ENCODE measurements at places on chromosomes 16 and 17.

DNA sequence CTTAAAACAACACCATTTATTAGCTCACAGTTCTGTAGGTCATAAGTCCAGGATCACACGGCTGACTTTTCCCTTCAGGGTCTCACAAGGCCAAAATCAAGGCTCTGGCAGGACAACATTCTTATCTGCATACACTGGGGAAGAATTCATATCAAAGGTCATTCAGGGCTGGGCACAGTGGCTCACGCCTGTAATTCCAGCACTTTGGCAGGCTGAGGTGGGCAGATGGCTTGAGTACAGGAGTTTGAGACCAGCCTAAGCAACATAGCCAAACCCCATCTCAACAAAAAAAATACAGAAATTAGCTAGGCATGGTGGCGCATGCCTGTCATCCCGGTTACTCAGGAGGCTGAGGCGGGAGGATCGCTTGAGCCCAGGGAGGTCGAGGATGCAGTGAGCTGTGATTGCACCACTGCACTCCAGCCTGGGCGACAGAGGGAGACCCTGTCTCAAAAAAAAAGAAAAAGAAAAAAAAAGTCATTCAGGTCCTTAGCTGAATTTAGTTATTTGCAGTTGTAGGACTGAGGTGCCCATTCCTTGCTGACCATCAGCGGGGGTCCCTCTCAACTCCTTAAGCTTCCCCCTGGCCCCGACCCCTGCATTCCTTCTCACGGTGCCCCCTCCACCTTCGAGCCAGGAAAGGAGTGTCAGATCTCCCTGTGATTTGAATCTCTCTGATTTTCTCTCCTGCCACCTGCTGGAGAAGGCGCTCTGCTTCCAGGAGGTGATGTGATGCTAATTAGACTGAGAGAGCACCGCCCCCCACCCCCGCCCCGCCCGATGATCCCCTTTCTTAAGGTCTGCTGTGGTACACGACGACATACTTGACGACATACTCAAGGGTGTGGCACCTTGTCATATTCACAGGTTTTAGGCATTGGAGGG lies 91.8 kb upstream of the CLEC18A start:
- no peak for DNase-seq

DNA sequence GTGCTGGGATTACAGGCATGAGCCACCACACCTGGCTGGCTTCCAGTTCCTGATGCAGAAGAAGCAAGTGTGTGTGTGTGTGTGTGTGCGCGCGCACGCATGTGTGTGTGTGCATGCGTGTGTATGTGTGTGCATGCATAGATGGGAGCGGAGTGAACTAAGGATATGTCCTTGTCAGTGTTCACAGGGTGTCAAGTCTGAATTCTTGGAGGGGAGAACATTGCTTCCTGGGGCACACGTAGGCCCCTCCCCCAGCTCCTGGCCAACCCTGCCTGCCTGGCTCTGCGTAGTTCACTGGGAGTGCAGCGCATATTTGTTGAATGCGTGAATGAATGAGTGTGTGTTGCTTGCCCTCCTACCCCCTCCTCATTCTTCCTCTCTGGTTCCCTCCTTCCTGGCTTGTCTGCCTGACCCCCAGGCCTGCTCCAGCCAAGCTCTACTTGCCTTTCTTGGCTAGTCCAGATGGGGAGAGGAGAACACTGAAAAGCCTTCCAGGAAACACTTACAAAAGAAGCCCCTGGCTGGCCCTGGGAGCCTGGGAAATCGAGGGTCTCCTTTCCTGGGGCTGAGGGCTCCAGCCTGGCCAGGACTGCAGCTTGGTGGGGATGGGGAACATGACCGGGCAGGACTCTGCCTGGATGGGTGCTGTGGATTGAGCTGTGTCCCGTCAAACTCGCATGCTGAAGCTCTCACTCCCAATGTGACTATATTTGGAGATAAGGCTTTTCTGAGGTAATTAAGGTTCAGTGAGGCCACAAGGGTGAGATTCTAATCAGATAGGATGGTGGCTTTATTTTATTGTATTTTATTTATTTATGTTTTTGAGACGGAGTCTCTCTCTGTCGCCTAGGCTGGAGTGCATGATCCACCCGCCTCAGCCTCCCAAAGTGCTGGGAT lies 27.9 kb downstream of the IGFBP4 start:
- DNase-seq: no peak

- DNase-seq: no peak
Measured at GRCh38 chr17:31511195-31511578, 119.7 kb downstream of the RAB11FIP4 start.

DNA sequence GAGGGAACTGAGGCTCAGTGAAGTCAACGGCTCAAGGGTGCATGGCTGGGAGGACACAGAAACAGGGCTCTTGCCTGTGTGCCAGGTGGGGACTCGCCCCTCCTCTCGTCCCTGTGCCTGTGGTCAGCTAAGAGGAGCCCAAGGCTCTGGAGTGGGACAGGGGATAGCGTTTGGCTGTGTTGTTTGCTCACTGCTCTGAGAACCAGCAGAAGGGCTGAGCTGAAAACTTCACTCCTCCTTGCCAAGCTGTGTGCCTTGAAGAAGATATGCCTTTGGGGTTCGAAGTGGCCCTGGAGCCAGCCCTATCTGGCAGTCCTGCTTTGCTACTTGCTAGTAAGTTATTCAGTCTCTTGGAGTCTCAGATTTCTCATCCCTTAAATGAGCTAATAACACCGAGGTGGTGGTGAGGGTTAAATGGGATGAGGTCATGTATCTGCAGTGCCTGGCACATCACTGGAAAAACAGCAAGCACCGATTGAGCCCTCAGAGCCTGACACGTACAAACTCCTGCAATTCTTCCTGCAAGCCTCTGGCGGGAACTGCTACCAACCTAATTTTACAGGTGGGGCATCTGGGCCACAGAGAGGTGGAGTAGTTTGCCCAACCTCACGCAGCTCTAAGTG lies 17.7 kb downstream of the FOXL1 start:
- no peak for DNase-seq

GRCh38 chr16:66205287-66206231 lies 160.9 kb upstream of the CDH5 start:
- no peak for DNase-seq

DNA sequence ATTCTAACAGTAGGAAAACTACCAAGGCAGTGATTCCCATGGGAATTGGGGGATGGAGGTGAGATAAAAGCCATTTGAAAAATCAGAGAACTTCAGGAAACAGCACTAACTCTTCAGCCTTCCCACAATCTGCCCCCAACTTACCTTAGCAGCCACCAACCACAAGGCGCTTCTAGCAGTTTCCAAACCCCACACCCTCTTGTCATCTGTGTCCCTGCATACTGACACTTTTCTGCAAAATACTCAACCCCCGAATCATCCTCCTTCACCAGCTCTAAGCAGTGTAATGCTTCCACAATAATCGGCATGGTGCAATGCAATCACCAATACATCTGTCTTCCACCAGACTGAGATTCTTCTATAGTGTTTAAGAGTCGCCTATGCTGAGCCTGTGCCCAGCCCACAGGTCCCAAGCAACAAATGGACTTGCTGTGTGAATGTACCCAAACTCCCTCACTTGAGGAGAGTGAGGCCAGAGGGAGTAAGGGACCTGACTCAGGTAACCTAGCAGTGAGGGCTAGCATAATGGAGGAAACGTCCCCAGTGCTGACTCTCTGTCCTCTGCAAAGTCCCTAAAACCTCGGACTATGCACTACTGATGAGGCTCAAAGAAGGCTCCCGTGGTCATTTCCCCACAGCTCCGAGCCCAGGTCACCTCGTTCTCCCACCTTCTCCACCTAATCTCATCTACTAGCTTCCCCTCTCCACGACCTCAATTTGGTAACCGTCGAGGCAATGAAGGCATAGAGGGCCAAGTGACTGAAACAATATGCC lies 943 bp downstream of the DYNC1LI2 start:
- DNase-seq: no peak

DNA sequence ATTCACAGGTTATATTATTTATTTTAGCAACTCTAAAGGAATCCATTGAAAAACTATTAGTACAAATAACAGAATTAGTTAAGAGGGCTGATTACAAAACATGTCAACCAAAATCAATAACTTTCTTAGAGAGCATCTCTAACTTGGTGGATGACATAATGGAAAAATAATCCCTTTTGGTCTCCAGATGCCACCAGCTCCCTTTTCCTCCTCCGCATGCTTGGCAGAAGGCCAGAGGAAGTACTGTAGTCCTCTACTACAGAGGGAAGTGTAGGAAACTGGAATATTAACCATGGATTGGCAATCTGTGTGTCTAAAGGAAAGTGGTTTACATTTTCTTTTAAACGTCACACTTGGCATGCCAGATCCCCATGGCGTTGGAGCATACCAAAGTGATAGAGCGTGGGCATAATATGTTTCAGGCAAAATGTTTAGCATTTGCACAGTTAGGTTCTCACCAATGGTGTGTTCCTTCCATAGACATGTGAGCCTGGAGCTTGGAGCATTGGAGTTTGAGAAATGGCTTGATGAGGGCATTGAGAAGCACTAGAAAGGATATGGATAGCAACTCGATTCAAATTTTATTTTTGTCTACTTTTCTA lies 106.3 kb downstream of the PRKCB start:
- no peak for DNase-seq

GRCh38 chr16:72400257-72401083 lies 228.5 kb upstream of the PMFBP1 start:
- peak; percentile 4 for DNase-seq

- no peak for DNase-seq
Measured at GRCh38 chr17:62739645-62740388, 68.3 kb downstream of the MARCHF10 start.

- no peak for DNase-seq
Measured at GRCh38 chr17:73522107-73522506, 122.1 kb downstream of the SDK2 start.

DNA sequence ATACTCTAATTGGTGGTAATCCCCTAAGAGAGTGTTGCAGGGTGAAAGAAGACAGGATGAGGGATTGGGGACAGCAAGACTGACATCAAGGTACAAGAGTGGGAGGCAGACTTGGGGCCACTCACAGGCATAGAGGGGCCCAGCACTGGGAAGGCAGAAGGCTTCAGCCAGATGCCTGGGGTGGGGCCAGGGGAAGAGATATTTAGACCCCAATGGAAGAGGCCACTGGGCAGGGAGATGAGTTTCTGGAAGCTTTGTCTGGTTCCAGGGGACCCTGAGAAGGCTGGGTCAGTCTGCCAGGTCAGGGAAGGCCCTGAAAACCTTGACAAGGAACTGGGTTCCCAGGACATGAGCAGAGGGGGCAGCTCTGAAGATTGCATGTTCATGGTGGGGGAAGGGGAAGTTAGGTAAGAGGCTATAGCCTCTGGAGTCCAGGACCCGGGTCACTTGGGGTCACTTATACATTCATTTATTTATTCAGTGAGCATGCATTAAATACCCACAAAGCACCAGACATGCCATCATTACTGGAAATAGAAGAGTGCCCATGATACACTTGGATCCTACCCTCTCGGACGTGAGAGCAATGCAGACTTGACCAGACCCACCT lies 92.9 kb downstream of the TMEM132E start:
- DNase-seq: no peak

GRCh38 chr16:21560462-21560861 lies 38.9 kb upstream of the METTL9 start:
- DNase-seq: no peak
